Activated naive CD8-positive, alpha-beta T cell treated with anti-CD3 and anti-CD28 coated beads for 36 hours (primary cell): ENCODE measurements at places on chromosomes 7 and 10.
A peak's percentile ranks its signal among the peaks of the same experiment; 100 is the strongest.

- DNase-seq: no peak
- H3K27ac ChIP-seq: no peak overlapping the region
- peaks cover 9% of the 10 kb centered on the region for H3K4me1 ChIP-seq
Observed at GRCh38 chr10:6231146-6231545, 28.4 kb downstream of the PFKFB3 start.

GRCh38 chr7:37815671-37816371 is 32.6 kb upstream of the NME8 start:
- H3K4me3 ChIP-seq: no peak overlapping the region
- no peaks in the 10 kb centered on the region for H3K4me1 ChIP-seq
- no peak for DNase-seq

- H3K27ac ChIP-seq: no peak overlapping the region
- H3K27me3 ChIP-seq: peaks cover 5% of the 10 kb centered on the region
- no peak for DNase-seq
- no peaks in the 10 kb centered on the region for H3K4me1 ChIP-seq
- H3K36me3 ChIP-seq: no peaks in the 10 kb centered on the region
- no peak overlapping the region for H3K4me3 ChIP-seq
Observed at GRCh38 chr7:85023066-85023712, 163.7 kb downstream of the SEMA3D start.

DNA sequence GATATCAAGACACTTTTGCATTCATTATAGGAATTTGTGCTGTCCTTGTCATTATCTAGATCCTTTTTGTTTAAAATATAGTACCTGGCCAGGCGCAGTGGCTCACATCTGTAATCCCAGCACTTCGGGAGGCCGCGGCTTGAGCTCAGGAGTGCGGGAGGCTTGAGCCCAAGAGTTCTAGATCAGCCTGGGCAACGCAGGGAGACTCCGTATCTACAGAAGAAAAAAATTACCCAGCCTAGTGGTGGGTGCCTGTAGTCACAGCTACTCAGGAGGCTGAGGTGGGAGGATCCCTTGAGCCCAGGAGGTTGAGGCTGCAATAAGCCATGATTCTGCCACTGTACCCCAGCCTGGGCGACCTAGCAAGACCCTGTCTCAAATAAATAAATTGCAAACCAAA is 621 bp upstream of the MORN4 start:
- H3K27ac ChIP-seq: peak overlapping the region; percentile 91
- H3K4me1 ChIP-seq: peaks cover 14% of the 10 kb centered on the region
- peaks cover 2% of the 10 kb centered on the region for H3K36me3 ChIP-seq
- DNase-seq: peak; percentile 15

DNA sequence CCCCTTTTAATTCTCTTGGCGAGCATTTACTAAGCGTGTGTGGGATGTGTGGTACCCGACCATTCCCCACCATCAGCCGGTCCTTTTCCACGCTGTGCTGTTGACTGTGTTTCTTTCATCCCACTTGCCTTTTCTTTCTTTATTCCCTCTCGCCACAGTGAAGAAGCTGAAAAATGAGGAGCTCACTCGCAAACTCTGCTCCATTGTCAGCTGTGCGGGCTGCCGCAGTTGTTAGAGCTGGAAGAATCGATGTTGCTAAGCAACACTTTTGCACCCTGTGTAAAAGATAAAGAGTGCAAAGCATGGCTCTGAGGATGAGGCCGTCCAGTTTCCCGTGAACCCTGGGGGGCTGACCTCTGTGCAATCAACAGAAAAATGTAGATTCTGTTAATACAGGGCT is 203.1 kb upstream of the NEBL start:
- no peak overlapping the region for H3K4me3 ChIP-seq
- H3K27me3 ChIP-seq: no peaks in the 10 kb centered on the region
- DNase-seq: no peak
- peaks cover 12% of the 10 kb centered on the region for H3K4me1 ChIP-seq
- H3K27ac ChIP-seq: peak overlapping the region; percentile 57
